ENCODE measurements at places on chromosomes 1 and 21.

DNA sequence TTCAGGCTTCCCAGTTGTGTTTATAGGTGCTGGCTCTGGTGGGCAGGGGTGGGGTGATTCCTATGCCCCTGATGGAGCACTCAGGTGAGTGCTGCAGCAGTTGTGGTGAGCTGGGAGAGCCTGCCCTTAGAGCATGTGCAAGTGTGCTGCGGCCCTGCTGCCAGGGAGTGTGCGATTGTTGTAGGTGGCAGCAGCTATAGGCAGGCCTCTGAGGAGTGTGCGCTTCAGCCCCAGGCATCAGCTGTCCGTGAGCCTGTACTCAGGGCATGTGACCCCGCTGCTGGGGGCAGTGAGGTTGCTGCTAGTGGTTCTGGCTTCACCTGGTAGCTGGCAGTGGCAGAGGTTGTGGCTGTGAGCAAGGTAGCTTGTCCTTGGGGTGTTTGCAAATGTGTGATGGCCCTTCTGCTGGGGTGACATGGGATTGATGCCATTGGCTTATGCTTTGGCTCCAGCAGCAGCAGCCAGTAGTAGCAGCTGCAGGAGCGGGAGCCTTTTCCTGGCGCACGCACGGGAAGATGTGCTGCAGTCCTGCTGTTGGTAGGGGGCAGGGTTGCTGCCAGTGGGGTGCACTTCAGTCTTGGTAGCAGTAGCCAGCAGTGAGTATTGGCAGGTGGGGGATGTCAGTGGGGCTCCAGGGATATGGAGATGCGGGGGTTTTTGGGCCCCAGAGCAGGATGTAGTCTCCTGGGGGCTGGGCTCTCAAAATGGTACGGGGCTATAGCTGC, 37.7 kb downstream of the SYCP1 start:
- DNase-seq = peak; percentile 78

GRCh38 chr1:90989302-90989701, 32.5 kb downstream of the ZNF644 start:
- no peak for DNase-seq

GRCh38 chr1:45796381-45796780, 7.0 kb upstream of the MAST2 start:
- DNase-seq = no peak

DNA sequence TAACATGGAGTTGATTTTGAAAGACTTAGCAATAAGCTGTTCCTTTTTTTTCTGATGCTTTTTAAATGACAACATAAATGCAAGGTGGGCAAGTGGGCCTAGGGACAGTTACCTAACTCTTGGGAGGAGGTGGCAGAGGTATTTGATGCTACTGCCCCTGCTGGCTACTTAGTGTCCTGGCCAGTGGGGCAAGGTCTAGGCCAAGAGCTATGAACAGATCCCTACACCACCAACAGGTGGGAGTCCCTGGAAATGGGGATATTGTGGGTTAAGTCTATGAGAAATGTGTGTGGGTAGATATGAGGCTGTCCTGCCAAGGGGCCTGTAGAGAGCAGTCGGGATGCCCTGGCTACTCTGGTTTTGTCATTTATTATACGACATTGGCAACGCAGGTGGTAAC, 31.3 kb upstream of the B3GALT5 start:
- peak; percentile 64 for DNase-seq

GRCh38 chr1:17883662-17884395, 128.7 kb downstream of the ACTL8 start:
- DNase-seq = peak; percentile 18

GRCh38 chr21:26148840-26149354, 21.7 kb downstream of the APP start:
- no peak for DNase-seq

- no peak for DNase-seq
Observed at GRCh38 chr1:43520100-43520778, 10.4 kb upstream of the PTPRF start.

Data from endodermal cell (in vitro differentiated cells).